ENCODE measurements at places on chromosomes 13 and 19.

DNA sequence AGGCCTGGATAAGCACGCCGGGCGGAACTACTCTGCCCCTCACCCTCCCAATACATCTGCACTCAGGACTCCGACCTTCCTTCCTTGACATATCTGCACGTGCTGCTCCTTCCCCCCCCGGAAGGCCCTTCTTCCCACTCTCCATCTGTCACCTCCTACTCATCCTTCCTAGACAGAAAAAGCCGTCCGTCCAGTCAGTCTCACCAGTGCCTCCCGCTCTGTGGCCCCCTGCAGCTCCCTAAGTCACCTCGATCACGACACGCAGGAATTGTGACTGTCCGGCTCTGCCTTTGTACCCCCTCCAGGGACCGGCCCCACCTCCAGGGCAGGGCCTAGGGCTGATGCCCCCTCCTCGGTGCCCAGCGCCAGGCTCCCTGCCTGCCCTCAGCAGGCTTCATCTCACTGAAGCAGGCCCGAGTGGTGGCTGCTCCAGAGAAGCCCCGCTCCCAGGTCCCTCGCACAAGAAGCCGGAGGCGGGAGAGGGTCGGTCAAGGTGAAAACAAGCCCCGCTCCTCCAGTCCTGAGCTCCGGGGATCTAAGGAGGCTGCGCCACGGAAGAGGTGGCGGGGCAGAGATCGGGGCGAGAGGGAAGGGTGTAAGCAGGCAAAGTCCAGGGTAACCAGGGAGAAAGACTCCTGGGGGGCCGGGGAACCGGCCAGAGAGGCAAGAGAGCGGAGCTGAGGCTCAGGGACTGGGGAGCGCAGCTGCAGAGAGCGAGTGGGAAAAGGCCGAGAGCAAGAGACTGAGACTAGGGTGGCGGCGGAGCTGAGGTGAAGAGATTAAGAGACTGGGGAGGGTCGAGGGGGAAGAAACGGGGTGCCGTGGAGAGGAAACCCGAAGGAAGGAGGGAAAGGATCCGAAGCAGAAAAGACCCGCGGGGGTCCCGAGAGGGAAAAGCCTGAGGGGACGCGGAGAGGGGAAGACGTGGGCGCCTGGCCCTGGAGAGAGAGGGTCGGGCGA, 1.1 kb downstream of the PPP6R1 start:
- no peak for DNase-seq

DNA sequence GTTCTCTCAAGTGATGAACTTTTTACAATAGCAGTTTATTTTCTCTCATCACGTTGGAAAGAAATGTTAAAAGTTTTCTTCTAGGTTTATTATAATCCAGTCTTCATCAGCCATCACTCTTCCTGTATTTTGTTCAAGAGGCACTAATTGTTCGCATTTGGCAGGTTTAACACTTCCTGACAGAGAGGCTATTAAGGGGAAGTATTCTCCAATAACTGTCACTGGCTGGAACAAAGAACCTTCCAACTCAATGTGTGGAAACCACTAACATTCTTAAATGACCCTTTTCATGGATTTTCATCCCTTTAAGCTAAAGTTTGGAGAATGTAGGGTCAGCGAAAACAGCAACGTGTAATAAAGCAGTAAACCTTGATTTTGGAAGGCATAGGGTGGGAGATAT, 145.1 kb downstream of the PCCA start:
- DNase-seq = no peak

DNA sequence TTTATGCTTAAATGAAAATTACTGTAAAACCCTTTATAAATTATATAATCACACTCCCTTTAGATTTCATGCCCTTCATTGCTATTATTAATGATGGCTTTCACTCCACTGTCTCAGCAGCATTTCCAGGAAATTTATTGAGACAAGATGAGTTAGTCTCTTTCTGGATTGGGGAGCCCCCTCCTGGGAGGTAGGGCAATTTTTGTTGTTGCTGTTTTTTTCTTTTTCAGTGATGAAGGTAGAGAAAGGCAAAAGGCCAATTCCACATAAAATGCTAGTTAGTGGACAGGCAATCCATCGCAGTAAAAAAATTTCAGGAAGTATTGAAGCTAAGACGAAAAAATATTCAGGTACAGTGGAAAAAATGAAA, 80.2 kb downstream of the TEX26 start:
- peak; percentile 13 for DNase-seq

- peak; percentile 90 for DNase-seq
These were observed 47.7 kb upstream of the USPL1 start for GRCh38 chr13:30569901-30570576.

- DNase-seq = peak; percentile 40
These were observed 15.3 kb upstream of the ATP12A start for GRCh38 chr13:24664726-24665409.

- DNase-seq = no peak
These were observed 34.2 kb downstream of the COMP start for GRCh38 chr19:18756896-18757295.

GRCh38 chr13:95387733-95388207, 86.5 kb upstream of the ABCC4 start:
- no peak for DNase-seq

DNA sequence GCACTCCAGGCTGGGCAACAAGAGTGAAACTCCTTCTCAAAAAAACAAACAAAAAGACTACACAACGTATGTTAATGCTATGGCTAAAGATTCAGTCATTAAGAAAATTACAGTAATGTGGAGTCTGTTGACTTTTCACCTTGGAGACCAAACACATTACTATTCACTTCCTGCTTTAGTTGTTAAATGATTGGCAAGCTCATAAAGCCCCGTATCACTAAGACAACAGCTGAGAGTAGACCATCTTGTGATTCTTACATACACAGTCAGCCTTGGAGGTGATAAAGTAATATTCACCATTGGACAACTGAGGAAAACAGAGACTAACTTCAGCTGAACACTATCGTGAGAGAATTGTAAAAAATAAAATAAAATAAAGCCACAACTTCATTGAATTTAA, 86.5 kb downstream of the KCTD12 start:
- DNase-seq = no peak

GRCh38 chr13:48009284-48009683, 8.2 kb upstream of the SUCLA2 start:
- DNase-seq = peak; percentile 21

GRCh38 chr13:96223231-96223630, 133.3 kb downstream of the HS6ST3 start:
- DNase-seq = no peak

DNA sequence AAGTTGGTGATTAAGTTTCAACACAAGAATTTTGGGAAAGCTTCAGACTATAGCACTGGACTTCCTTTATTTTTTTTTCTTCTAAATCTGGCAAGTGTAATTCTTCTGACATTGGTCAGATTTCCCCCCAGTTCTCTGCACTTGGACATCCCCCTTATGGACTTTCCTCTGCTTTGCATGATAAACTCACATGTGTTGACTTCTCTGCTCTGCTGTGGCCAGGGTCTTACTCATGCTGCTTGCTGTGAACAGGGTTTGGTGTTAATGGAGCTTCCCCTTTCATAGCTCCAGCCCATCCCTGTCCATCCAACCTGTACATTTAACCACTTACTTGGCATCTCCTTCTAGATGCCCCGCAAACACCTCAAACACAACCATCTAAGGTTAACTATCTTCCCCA, 70.5 kb upstream of the SPATA13 start:
- DNase-seq = no peak

DNA sequence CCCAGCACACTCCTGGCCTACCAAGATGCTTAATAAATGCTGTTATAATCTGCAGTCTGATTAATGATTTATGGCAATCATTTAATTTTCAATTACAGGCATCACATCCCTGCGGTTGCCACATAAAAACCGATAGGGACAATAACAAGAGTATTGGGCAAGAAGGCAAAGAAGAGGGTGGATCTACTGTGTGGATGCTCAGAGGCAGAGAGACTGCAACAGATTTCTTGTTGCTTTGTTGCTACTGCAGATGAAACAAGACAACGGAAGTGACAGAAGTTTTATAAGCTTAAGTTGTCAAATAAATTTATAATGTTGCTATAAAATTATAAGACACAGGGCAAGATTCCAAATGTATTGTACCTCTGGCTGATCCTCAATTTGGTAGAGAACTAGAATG, 154.8 kb downstream of the ABCC4 start:
- no peak for DNase-seq

DNA sequence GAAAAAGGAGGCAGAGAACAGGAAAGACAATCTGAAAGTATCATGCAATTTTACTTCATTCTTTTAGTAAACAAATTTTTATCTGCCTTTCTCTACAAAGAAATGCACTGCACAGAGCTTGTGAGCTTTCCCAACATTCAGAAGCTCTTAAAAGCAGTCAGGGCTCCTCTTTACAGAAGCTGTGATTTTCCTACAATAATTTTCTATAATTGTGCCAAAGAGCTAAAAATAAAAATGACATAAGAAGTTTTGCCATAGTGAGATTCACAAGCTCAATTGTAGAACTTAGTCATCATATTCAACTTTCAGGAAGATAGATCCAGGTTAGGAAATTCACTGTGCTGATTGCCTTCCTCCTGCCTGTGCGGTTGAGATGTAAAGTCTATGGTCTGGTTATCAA, 341.4 kb downstream of the PCDH9 start:
- DNase-seq = no peak

DNA sequence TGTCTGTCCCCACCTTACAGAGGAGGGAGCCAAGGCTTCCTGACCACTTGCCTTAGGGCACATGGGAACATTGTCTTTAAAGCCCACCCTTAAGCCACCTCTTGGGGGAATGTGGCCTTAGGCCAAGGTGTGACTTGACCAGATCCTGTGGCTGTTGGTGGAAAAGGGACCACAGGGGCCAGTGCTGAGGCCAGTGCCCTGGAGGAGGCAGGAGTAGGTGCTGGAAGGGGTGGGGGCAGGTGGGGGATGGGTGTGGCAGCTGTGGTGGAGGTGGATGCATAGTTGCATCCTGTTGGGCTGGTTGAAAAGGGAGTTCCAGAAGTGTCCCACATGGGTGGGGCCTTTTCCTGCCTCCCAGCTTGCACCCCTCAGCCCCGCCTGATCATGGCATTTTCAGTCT, 44.8 kb downstream of the DNM2 start:
- peak; percentile 48 for DNase-seq

All from A172 (cell line).